ENCODE measurements at places on chromosomes 5 and 9.
A peak's percentile ranks its signal among the peaks of the same experiment; 100 is the strongest.

DNA sequence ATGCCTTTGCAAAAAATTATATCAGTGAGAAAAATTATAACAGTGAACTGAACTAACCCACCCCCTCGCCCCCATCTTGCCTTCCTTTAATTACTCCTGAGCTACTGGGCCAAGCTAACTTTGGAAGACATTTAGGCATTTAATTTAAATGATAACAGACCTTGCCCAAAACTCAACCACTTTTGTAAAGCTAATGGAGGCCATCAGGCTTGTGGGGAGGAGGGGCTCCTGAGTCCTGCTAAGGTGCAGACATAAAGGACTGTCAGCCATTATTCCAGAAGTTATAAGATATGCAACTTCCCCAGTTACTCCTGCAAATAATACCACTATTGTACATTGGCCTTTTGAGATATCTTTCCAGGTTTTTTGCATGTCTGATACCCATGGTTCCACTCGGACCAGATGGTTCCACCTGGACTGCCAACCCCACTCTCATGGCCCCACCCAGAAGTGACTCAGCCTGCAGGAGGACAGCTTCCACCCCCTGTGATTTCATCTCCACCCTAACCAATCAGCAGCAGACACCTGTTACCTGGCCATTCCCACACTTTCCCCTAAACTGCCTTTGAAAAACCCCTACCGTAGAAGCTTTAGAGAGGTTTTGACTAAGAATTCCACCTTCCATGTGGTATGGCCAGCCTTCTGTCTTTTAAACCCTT lies 805.4 kb upstream of the CDH6 start:
- no peak for DNase-seq

DNA sequence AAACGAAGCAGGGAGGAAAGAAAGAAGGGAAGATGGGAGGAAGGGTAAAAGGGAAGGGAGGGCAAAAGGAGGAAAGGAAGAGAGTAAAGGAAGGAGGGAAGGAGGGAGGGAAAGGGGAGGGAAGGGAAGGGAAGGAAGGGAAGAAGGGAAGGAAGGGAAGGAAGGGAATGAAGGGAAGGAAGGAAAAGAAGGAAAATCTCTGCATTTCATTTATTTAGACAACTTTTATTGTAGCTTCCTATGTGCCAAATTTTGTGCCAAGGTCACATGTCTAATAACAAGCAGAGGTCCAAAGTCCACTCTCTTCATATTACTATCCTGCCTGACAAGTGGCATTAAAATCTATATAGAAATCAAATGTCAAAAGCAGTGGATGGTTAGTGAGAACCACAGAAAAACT lies 2.6 kb upstream of the OR13C3 start:
- no peak for DNase-seq

- DNase-seq, result no peak
Observed at GRCh38 chr5:133618141-133618540, 5.8 kb upstream of the FSTL4 start.

DNA sequence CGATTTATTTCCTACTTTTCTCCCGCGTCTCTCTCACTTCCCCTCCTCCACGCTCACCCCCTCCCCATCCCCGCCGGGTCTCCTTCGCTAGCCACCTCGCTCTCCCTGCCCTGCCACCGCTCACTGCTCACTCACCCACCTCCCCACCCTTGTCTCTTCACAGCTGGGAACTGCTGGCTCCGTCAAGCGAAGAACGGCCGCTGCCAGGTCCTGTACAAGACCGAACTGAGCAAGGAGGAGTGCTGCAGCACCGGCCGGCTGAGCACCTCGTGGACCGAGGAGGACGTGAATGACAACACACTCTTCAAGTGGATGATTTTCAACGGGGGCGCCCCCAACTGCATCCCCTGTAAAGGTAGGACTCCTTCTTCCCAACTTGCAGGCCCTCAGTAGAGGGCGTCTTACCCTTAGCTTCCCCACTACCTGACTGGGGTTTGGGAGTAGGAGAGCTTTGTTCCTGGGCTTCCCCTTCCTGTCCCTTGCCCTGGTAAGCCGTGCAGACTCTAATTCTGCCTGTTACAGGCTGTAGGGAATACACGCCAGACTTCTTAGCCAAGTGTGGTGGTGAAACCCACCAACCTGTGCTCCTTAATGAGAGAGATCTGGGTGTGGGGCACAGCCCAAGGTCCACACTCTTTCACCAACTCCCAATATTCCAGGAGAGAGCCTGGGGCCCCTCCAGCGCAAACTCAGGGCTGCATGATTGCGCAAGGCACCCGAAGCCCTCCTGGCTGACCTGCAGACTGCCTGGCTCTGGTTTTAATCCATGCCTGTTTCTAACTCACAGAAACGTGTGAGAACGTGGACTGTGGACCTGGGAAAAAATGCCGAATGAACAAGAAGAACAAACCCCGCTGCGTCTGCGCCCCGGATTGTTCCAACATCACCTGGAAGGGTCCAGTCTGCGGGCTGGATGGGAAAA lies 2.5 kb downstream of the FST start:
- DNase-seq, result no peak

GRCh38 chr5:168583742-168584482 lies 4.7 kb upstream of the PANK3 start:
- DNase-seq, result no peak

DNA sequence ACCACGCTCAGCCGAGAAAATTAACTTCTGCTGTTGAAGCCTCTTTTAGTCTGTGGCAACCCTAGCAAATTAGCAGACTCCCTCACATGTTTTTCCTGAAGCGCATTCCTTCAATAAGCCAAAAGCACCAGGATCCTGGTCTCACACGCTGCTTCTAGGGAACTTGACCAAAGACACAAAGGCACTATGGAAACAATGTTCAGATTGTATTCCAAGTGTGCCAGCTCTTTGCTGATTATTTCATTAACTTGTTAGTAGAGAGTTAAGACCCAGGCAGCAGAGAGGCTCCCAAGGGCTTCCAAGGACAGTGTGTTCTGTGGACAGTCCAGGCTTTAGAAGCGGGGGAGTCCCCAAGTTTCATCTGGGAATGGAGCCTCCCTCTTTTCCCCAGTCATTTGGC lies 94.4 kb upstream of the BASP1 start:
- DNase-seq, result no peak

DNA sequence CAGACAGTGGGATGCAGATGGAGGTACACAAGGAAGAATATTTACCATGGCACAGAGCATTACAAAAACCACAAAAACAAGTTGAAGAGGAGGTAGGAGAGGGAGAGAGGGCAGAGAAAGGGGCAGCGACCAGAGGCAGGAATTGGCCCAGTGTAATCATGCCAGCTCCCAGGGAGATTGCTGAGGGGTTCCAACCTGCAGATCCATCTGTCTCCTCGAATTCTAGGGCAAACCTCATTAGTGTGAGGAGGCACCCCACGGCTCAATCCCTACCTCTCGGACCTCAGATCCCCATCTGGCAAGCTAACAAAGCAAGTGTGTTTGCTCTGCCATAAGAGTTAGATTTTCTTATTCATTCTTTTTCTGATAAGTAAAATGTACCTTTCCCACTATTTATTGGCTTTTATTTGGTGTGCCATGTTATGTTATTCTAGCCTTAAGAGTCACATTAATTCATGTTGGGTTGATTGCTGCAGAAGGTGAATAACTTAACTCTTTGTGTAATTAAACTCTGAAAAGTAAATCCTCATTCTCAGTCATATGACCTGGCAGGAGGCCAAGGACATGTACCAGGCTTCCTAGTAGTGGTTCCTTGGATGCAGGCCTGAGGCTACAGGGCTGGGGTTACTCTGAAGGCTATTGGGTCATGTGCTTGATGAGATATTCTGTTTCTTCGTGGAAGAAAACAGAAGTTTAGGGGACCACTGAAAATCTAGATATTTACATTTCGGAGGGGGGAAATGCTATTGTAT lies 315.2 kb upstream of the ATP10B start:
- DNase-seq, result no peak

- peak; percentile 35 for DNase-seq
Observed at GRCh38 chr5:43603344-43604217, 601 bp downstream of the NNT start.

- DNase-seq, result no peak
Observed at GRCh38 chr9:3161912-3162311, 318.0 kb upstream of the PUM3 start.

DNA sequence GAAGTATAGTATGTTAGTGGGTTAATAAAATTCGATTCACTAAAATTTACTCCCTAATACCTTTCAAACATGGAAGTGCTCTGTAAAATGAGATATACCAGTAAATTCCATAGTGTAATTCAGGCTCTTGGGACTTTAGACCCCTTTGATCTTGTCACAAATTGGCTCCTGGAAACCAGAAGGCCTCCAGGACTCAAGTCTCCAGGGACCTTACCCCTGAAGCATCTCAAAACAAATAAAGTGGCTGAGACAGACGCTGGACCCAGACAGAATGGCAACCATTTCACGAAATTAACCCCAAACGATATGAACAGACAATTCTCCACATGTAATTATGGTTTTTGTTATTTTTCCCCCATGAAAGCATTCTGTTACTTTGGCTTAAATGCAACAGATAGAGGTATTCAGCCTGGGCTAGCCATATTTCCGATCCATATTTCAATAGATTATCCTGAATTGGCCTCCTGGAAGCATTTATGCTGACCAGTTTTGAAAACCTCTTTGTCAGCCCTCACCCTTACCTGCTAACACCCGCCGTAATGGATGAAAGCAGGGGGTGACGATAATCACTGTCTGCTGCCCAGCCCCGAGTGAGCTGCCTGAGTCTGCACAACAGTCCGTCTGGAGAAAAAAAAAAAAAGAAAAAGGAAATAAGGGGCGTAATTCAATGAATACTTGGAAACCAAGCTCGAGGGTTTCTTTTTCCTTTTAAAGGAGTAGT lies 34.1 kb upstream of the EFNA5 start:
- no peak for DNase-seq

DNA sequence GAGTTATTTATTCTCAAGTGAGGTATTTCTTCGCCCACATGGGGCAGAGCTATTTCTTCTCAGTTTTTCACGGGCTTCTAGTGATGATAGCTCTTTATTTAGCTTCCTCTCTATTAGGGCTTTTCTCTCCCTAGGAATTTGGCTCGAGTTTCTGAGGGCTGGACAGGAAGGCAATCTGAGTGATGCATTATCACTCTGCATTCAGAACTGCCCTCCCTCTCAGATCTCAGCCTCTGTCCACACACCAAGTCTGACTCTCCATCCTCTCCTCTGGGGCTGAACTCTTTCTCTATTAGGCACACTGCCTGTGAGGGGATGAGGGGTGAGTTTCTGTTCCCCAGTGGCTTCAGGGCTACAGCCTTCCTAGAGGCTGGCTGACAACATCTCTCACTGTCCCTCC lies 14.9 kb upstream of the SCAMP1 start:
- no peak for DNase-seq

GRCh38 chr5:10451137-10451824 lies 9.6 kb downstream of the ROPN1L start:
- DNase-seq, result no peak

- no peak for DNase-seq
Observed at GRCh38 chr5:153831973-153832372, 206.7 kb downstream of the FAM114A2 start.

GRCh38 chr5:33939556-33940262 lies 3.5 kb downstream of the RXFP3 start:
- no peak for DNase-seq

- DNase-seq, result no peak
Observed at GRCh38 chr9:35842795-35843194, 13.8 kb downstream of the TMEM8B start.

DNA sequence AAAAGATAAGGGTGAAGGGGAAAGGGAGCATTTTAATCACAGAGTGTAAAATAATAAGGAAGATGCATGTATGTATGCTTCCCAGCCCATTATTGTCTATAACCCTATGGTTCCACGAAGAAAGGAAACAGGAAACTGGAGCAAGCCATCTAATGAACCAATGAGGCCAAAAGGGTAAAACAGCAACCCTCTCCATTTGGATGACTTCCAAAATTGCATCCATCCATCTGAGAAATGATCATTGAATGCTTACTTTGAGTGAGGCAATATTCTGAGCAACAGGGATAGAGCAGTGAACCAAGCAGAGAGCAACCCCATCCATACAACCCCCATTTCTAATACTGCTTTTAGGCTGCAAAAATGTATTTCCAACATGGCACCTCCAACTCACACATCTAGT lies 46.9 kb downstream of the ARL15 start:
- no peak for DNase-seq

DNA sequence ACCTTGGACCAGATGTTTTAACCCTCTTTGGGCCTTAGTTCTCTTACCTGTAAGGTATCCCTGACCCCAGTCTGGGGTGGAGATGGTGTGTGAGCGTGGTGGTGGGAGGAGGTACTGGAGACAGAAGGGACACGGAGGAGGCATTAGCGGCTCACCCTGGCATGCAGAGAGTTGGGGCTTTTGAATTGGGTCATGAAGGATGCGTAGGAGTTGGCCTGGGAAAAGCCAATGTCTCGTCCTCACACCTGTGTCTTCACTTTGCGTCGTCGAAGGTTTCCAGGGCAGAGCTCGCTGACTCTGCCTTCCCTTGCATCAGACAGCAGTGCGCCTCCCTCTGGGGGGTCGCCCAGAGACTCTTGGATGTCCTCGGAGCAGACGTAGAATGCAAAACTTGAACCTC lies 11.2 kb downstream of the RXRA start:
- no peak for DNase-seq

GRCh38 chr9:37364751-37365360 lies 57.6 kb upstream of the GRHPR start:
- no peak for DNase-seq

- DNase-seq, result no peak
Observed at GRCh38 chr5:127936439-127936972, 147.1 kb upstream of the SLC12A2 start.

GRCh38 chr9:26311463-26311995 lies 581.1 kb downstream of the CAAP1 start:
- no peak for DNase-seq

- no peak for DNase-seq
Observed at GRCh38 chr9:68651280-68651893, 53.7 kb upstream of the PIP5K1B start.

DNA sequence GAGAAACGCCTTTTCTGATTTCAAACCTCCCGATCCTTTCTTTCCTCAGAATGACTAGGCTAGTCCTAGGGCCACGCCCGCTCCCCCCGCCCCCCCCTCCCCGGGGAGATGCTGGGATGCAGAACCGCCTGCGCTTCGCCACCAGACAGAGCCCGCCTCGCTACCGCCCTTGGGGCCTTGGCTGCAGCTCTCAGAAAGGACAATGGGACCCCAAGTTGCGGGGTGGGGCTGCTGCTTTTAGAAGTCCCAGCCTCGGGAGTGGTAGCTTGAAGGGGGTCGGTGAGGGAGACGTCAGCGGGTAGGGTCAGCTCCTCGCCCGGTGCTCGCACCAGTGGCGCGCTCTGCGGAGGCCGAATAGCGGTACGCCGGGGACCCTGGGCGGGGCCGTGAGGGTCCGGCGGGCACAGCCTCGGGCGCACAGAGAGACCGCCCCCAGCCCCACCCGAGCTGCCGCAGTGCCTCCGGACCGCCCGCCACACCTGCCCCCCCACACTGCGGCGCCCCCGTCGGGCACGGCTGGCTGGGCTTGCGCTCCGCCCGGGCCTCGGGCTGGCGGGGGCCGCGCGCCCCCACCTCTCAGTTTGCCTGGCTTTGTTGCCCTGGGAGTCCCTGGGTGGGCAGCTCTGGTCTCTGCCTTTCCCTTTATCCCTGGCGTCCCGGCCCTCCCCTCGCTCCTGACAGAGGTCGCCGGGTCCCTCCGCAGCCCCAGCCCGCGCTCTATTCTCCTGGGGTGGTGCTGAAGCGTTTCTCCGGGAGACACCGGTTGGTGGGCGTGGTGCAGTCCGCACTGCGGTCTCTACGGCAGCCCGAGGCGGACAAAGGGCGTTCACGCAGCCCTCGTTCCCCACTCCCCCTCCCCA lies 1.2 kb downstream of the MAP1B start:
- DNase-seq, result no peak

Measured in stimulated activated CD8-positive, alpha-beta memory T cell treated with anti-CD3 and anti-CD28 coated beads, Interleukin-4, amount 100 ng/mL, for 4 hours (primary cell).